Bronchial epithelial cell (primary cell): ENCODE measurements at places on chromosomes 13 and 19.

- peak; percentile 47 for DNase-seq
Measured at GRCh38 chr19:1566392-1567115, 1.6 kb downstream of the MEX3D start.

- peak; percentile 41 for DNase-seq
Measured at GRCh38 chr19:39671739-39672363, 16.1 kb downstream of the LGALS16 start.

DNA sequence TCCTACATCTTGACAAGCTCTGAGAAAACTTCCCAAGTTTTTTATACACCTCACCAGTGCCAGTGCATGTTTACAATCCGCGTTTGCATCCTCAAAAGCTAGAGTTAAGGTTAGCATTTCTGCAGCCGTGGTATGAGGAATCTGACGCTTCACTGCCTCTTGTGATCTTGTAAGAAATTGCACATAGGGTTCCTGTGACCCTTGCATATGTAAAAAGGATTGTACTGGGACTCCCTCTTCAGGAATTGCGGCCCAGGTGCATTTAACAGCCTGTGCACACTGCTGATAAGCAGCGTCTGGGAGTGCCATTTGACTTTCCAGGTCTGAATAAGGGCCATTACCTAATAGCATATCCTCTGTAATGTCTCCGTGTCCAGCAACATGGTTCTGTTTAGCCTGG lies 15.3 kb downstream of the FPR3 start:
- DNase-seq, result no peak

- no peak for DNase-seq
Measured at GRCh38 chr19:16198370-16198651, 600 bp downstream of the AP1M1 start.

DNA sequence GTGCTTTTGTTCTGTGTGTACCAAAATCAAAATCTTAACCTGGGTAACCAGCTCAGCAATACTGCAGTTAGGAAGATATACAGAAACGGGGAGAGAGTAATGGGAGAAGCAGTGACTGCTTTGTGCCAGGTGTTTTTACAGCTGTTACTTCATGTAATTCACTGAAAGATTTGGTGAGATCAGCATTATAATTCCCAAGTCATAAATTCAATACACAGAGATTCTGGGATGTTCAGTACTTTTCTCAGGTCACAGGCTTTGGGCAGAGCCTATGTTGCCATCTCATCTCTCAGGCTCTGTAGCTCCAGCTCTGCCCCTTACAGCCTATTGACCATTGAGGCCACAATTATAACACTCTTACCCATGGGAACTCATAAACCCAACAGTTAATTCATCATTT lies 138.5 kb downstream of the ZAR1L start:
- no peak for DNase-seq

- DNase-seq, result no peak
Measured at GRCh38 chr13:33139184-33139583, 123.0 kb downstream of the KL start.
